Vagina (tissue), 2 donors: ENCODE measurements at places on chromosomes 12 and 14.

DNA sequence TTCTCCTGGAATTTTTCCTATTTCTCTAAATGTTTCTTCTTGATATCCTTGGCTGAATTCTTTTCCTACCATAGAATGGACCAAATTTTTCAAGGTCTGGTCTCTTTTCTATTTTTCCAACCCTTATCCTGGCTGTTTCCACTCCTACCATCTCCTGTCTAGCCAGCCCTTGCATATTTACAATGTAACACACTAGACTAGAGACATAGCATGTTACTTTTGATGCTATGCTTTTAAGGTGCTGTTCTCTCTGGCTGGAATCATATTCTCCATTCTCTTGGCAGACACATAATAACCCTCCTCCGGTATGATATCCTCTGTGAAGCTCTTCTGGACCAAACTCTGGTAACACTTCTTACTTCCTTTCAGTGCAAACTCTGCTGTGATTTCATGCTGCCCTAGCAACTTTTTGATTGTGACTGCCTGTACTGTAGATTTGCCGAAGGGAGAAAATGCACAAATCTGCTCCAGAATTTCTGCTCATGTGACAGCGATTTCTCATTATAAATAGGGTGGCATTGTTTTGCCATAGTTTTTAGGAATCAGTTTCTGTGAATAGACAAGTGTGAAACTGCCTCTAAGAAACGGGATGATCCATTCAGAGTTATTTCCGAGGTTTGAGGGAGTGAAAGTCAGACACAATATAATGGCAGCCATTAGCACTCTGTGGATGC is 284.4 kb downstream of the MDGA2 start:
- DNase-seq, result no peak

- DNase-seq, result no peak
Observed at GRCh38 chr12:112985642-112986290, 7.4 kb downstream of the OAS2 start.

DNA sequence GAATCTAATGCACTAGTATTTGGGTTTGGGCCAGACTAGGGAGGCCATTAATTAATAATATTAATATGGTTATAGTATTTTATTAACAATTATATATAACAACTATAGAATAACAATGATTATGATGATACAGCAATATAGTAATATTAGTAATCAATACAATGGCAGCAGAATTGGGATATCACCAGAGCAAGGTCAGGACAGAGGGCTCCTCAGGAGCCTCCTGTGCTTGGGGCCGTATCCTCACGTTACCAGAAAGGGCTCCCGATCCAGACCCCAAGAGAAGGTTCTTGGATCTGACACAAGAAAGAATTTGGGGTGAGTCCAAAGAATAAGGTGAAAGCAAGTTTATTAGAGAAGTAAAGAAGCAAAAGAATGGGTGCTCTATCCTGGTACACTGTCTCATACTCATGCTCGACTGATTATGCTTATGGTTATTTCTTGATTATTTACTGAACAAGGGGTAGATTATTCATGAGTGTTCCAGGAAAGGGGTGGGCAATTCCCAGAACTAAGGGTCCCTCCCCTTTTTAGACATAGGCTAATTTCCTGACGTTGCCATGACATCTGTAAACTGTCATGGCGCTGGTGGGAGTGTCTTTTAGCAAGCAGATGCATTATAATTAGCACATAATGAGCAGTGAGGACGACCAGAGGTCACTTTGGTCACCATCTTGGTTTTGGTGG is 61.6 kb downstream of the RIN3 start:
- DNase-seq, result no peak

- DNase-seq, result no peak
Observed at GRCh38 chr12:125222876-125223275, 157.6 kb downstream of the AACS start.

DNA sequence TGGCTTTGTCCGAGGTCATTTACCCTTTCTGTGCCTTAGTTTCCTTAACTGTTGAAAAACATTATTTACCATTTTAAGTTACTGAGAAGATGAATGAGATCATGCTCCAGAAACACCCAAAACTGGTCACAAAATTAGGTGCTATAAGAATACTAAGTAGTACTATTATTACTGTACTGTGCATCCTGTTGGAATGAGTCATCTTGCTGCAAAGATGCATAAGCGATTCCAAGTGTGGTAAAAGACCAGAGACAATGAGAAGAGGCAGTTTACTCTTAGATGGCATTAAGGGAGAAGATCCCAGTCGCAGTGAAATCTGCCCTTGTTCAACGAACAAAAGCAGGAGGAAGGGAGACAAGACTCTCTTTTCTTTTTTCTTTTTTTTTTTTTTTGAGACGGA is 4.2 kb upstream of the PLEKHA5 start:
- DNase-seq, result no peak
